Fibroblast of skin of right quadriceps (primary cell): ENCODE measurements at places on chromosomes 1 and 21.

DNA sequence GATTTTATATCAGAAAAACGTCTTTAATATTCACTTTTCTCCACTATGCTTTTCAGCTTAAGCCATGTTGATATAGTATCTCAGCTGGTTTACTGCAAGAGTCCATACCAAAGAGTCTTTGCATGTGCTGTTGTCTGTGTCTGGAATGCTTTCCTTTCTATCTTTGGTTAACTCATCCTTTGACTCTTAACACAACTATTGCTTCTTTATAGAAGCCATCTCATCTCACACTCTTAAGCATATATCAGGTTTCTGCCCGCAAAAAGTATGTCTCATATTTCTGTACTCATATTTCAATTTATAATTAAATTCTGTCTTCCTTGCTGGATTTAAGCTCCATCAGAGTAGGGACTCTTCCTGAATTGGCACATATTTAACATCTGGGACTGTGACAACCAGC, 220.9 kb upstream of the KCNK2 start:
- DNase-seq = peak; percentile 82

GRCh38 chr1:41631971-41632370, 147.5 kb upstream of the EDN2 start:
- DNase-seq = peak; percentile 58

DNA sequence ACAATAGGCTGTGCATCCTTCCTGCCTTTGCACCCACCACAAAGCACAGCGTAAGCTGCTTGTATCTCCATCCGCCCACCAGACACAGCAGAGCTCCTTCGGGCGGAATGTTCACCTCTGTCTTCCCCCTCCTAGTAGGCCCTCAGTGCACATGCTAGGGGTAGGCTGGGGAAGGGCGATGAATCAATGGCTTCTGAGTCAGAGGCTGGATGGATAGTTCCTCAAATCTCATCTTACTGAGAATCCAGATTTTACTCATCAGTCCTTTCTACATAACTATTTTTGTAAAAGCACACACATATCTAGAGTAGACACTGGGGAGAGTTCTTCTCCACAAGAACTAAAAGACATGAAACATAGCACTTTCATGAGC, 73.8 kb downstream of the BCAR3 start:
- DNase-seq = peak; percentile 68

- DNase-seq = no peak
Measured at GRCh38 chr1:2025491-2025981, 6.4 kb downstream of the GABRD start.

DNA sequence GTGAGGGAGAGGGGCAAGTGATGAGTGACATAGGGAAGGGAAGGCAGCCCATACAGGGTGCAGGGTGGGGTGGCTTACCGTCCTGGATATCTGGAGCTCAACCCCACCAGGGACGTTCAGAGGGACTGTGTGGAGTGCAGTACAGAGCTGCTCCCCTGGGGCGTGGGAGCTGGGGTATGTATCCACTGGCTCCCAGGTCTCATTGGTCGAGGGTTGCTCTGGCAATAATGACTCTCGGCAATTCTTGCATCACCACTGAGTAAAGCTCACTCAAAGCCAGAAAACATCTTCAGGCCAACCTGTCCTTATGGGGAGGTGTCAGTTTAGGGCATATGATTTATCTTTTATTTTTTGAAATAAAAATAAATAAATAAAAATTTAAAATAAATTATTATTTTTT, 43.2 kb upstream of the RUNX3 start:
- DNase-seq = no peak

DNA sequence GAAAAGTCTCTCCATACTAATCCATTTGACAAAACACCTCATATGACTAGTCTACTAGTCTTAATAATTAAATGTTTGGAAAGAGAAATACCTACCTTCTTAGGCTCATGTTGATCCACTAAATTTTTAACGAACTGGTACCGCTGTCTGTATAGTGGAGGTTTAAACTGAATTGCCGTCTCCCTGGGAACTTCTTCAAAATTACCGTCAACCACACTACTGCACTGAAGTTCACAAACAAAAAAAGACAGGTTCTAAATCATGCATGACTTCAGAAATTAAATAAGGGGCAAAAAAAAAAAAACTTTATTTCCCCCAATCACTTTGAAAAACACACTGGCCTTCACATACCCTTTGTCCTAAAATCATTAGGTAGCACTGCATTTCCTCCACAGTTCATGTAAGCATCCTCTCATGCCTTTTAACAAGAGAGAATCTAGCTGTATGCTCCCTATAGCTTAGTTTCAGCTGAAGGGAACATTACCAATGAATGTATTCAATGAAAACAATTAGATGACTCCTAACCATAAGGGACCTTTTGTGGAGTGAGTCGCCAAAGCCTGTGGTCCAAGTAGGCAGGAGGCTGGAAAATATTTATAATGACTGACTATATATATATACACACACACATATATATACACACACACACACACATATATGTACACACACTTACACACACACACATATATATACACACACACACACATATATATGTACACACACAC, 3.4 kb downstream of the HENMT1 start:
- peak; percentile 19 for DNase-seq

GRCh38 chr1:99371413-99371812, 107.1 kb downstream of the PLPPR4 start:
- DNase-seq = no peak

GRCh38 chr1:186550832-186551231, 89.9 kb upstream of the PDC start:
- no peak for DNase-seq

GRCh38 chr1:67208217-67208616, 42.0 kb downstream of the IL23R start:
- DNase-seq = no peak

DNA sequence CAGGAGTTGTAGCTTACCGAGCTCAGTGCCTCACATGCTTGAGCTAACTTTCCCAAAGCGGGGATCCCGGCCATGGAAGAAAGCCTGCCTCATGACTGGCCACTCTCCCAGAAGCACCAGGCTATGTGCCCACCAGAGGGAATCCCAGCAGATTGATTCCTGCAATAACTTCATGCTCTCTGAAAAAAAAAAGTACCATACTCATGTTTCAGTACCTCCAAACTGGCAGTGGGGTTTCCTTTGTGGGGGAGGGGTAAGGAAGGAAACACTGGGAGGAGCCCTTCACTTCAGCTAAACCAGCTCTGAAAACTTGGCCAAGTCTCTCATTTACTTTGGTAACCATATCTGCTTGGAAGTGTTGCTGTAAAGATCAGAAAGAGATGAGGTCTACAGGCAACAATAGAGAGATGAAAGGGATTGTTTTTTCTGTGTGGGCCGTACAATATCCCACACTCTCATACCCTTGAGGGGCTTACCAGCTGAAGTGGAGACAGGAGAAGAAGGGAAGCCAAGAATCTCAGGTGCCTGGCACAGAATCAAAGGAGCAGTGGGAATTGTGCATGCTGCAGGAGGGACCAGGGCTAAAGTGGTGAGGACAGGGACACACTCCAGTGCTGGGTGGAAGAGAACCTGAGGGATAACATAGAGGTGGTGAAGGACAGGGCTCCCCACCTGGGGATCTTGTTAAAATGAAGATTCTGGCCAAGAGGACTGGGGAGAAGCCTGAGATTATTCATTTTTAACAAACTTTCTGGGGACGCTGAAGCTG, 42.4 kb upstream of the TACSTD2 start:
- no peak for DNase-seq

DNA sequence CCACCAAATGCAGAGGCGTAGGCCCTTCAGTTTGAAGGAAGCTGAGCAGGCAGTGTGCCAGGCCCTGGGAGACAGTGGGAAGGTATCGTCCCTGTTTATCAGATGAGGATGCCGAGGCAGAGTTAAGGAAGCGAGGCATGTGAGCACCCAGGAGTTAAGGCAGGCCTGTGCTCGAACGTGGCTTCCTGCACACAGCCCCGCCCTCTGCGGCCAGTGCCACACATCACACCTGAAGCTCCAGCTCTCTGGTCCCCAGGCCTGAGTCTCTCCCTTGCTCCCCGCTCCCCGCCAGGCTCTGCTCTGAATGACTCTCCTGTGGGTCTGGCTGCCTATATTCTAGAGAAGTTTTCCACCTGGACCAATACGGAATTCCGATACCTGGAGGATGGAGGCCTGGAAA, 32.1 kb downstream of the EPHX1 start:
- no peak for DNase-seq

DNA sequence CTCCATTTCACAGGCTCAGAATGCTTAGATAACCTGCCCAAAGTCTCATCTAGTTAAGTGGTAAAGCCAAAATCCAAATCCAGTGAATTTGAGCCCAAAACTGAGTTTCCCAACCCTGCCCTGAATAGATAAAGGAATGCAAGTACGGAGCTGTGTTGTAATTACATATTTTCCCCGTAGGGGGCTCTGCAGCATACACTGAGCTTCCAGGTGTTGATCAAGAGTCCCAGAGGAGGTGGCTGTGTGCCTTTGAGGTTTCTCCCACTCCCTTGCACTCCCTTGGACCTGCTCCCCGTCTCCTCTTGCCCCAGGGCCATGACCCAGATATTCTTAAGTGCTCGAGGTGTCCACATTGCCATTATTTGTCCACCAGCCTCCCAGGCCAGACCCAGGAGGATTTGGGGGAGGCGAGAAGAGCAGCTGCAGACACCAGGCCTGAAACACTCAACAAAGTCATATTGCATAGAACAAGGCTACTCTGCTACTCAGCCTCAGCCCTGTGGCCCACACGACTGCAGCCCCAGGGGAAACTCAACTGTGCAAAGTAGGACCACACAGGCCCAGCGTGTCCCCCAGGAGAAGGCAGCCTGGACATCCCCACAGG, 18.4 kb upstream of the LY9 start:
- no peak for DNase-seq

- no peak for DNase-seq
Measured at GRCh38 chr1:162822391-162823200, 32.1 kb downstream of the HSD17B7 start.

DNA sequence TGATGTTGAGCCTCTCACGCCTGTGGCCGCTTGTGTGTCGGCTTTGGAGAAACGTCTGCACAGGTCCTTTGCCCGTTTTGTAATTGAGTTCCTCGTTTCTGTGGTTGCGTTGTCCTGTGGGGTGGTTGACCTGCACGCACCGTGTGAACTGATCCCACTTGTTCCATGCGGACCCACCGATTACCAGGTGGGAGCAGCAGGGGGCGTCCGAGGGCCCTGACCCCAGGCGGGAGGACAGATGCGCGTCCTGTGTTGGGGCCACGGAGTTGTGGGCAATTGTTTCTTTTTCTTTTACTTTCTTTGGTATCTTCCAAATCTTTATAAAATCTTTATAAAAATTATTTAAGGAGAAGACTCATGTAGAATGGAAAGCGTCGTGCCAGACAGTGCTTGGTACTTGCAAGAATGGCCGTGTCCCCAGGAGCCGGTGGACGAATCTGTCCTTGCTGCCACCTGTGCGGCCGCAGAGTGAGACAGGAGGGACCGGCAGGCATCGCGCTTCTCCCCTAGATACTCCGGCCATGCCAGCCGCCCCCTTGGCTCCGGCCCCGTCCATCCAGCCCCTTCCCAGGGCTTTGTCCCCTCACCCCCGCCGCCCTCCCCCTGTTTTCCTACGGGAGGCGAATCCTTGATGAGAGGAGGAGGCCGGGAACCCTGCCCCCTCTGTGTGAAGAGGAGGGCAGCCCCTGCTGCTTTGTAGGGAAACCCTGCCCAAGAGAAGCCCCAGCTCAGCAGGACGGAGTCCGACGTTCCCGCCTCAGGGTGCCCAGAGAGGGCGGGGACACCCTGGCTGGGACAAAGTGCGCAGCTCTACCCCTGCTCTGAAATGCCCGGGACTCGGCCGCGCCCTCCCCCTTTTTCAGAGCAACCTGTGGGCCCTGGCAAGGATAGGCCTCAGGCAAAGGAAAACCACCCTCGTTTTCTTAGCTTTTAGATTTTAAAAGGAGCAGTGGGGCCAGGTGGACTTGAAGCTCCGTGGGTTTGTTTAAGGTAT, 41.7 kb downstream of the PRKCZ start:
- peak; percentile 6 for DNase-seq

GRCh38 chr1:38050397-38051078, 3.9 kb upstream of the POU3F1 start:
- DNase-seq = no peak

- no peak for DNase-seq
Measured at GRCh38 chr1:1286313-1287261, 6.4 kb downstream of the SCNN1D start.

- DNase-seq = no peak
Measured at GRCh38 chr1:169202791-169203665, 96.5 kb downstream of the ATP1B1 start.
